Bronchial smooth muscle cell (primary cell): ENCODE measurements at places on chromosomes 6 and 20. TPM values are rescaled to one million over a fixed set of nuclear protein-coding genes. Genes with fewer than 3 reads are reported as not detected.

Gene COL9A1
- not detected in 2 replicates for total RNA-seq

Gene RAET1G
- total RNA-seq, result 6.1 and 10.5 TPM in 2 replicates

Gene MYLK2
- total RNA-seq, result under 0.01 TPM in 1 of 2 replicates, not detected in the other

Gene DEFB126
- total RNA-seq, result not detected in 2 replicates

Gene PSORS1C2
- not detected in 2 replicates for total RNA-seq

Gene TINAG
- total RNA-seq, result not detected in 2 replicates

Gene LHFPL5
- not detected in 2 replicates for total RNA-seq

Gene DCDC2
- total RNA-seq, result not detected in 2 replicates

Gene TRMT11
- 14.0 and 22.7 TPM in 2 replicates for total RNA-seq

Gene SLC2A10
- 40.6 and 42.4 TPM in 2 replicates for total RNA-seq

Gene CGAS
- 1.5 and 3.2 TPM in 2 replicates for total RNA-seq

Gene DDO
- total RNA-seq, result 0.09 and 0.47 TPM in 2 replicates

Gene FLRT3
- total RNA-seq, result 1.6 and 3.8 TPM in 2 replicates

Gene CD93
- total RNA-seq, result under 0.01 and 0.34 TPM in 2 replicates

Gene PACSIN1
- not detected in 2 replicates for total RNA-seq

Gene CRISP2
- not detected in 2 replicates for total RNA-seq

Gene SLC22A1
- total RNA-seq, result 0.60 and 1.1 TPM in 2 replicates

Gene VIP
- total RNA-seq, result not detected in 2 replicates

Gene ADIG
- total RNA-seq, result not detected in 2 replicates

Gene IL17F
- total RNA-seq, result not detected in 2 replicates

Gene TNF
- not detected in 2 replicates for total RNA-seq

Gene IFT52
- total RNA-seq, result 47.6 and 61.9 TPM in 2 replicates

Gene TSHZ2
- under 0.01 and 0.63 TPM in 2 replicates for total RNA-seq
